Activated T-helper 17 cell treated with anti-CD3 and anti-CD28 coated beads, Interleukin-2, amount 50 U/mL, for 72 hours (primary cell): ENCODE measurements at places on chromosomes 4 and X.

GRCh38 chr4:152348670-152349069, 187.2 kb downstream of the FBXW7 start:
- H3K27me3 ChIP-seq: no peaks in the 10 kb centered on the region
- H3K4me1 ChIP-seq: no peaks in the 10 kb centered on the region
- no peak for ATAC-seq
- H3K36me3 ChIP-seq: peaks cover 30% of the 10 kb centered on the region
- H3K4me3 ChIP-seq: no peak overlapping the region

DNA sequence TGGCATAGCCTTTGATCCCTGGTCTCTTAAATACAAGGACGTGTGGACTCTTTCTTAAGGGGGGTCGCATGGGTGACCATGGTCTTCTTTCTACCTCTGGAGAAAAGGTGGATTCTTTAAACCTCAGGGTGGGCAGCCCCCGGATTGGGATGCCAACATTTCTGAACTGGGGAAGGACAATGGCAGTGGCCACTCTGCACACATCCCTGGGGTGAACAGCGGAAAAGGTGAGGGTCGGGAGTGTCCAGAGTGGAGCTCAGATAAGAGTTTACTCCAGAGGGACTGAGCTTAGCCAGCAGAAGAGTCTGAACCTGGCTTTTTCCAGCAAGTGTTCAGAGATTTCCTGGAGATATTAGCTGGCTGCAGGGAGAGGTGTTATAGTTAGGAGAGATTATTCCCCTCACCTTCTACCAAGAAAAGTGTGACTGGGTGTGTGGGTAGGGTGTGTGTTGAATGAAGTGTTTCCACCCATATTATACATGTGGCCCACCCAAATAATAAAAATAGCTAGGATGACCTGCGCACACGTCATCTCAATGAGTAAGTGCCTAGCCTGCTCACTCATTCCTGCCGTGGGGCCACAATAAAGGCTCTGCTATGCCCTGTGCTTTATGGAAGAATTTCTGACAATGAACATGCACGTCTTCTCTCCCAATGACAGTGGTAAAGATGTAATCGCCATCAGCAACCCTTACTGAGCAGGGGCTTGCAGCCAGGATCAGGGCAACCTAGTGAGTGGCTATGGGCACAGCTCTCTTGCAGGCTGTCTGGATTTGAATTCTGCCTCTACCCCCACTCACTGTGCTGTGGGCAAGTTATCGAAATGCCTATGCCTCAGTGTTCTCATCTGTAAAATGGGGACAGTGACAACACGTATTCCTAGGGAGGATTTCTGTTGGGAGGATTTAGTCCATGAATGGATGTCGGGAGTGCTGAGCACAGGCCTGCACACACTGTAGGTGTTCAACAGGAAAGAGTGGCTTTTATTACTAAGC, 76.6 kb downstream of the SLC2A9 start:
- no peak for ATAC-seq
- H3K36me3 ChIP-seq: no peaks in the 10 kb centered on the region
- H3K27ac ChIP-seq: no peak overlapping the region
- peaks cover 5% of the 10 kb centered on the region for H3K27me3 ChIP-seq

DNA sequence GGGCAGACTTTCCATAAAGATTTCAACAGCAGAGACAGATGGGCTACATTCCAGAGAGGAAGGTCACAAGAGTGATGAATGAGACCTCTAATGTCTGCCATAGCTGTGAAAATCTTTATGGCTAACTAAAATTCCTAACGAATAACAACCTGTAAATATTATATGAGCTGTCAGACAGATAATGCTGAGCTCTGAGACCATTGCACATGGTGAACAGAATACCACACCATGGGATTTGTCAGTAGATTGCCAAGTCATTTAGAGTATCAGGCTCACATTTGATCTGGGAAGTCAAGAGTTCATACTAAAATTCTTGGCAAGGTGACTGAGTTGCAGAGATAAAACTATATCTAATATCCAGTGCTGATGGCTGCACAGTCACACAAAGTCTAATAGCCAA, 259.2 kb upstream of the FTHL17 start:
- no peak overlapping the region for H3K4me3 ChIP-seq
- no peak overlapping the region for H3K27ac ChIP-seq
- H3K4me1 ChIP-seq: no peaks in the 10 kb centered on the region
- no peaks in the 10 kb centered on the region for H3K27me3 ChIP-seq
- no peak for ATAC-seq
- H3K36me3 ChIP-seq: no peaks in the 10 kb centered on the region

DNA sequence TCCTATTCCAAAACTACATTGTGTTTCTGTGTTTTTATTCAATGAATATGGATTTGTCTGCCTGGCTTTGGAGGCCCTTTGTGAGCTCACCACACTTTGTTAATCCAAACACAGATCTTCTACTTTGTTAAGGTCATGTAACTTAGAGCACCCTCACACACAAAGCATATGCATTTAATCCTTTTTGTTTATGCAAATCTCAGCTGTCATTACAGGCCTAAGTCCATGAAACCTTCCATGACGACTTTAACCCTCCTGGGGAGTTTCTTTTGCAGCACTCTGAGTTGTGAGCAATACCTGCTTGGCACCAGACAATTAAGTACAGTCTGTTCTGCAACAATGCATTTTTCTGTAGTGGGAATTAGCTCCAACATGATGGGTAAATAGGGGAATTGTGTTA, 14.9 kb downstream of the CCSER1 start:
- H3K27ac ChIP-seq: no peak overlapping the region
- no peaks in the 10 kb centered on the region for H3K4me1 ChIP-seq
- H3K27me3 ChIP-seq: peaks cover 6% of the 10 kb centered on the region
- no peaks in the 10 kb centered on the region for H3K36me3 ChIP-seq

GRCh38 chr4:105560421-105560848, 8.0 kb downstream of the ARHGEF38 start:
- no peak overlapping the region for H3K27ac ChIP-seq
- H3K4me1 ChIP-seq: no peaks in the 10 kb centered on the region
- H3K4me3 ChIP-seq: no peak overlapping the region
- H3K27me3 ChIP-seq: peaks cover 12% of the 10 kb centered on the region
- no peaks in the 10 kb centered on the region for H3K36me3 ChIP-seq

DNA sequence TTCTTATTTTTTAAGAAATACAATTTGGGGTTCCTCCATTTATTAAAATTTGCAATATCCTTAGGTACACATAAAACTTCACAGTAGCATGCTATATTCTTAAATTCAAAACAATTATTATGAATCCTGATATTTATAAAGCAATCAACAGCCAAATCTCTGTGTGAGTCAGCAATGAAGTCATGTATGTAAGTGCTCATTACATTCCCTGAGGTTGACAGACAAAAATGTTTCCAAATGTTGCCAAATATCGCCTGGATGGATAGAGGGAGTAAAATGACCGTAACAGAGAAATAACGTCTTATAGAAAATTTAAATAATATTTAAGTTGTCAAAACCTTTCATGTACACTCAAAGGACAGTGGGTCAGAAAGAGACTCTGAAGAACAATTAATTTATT, 220.0 kb downstream of the PCDH18 start:
- no peak overlapping the region for H3K27ac ChIP-seq
- no peak for ATAC-seq
- H3K36me3 ChIP-seq: no peaks in the 10 kb centered on the region
- H3K4me1 ChIP-seq: no peaks in the 10 kb centered on the region

- H3K27ac ChIP-seq: no peak overlapping the region
- H3K27me3 ChIP-seq: no peaks in the 10 kb centered on the region
- H3K4me1 ChIP-seq: no peaks in the 10 kb centered on the region
- H3K4me3 ChIP-seq: no peak overlapping the region
- H3K36me3 ChIP-seq: peaks cover 67% of the 10 kb centered on the region
These were observed 12.0 kb upstream of the MAP7D2 start for GRCh38 chrX:20128670-20129069.

DNA sequence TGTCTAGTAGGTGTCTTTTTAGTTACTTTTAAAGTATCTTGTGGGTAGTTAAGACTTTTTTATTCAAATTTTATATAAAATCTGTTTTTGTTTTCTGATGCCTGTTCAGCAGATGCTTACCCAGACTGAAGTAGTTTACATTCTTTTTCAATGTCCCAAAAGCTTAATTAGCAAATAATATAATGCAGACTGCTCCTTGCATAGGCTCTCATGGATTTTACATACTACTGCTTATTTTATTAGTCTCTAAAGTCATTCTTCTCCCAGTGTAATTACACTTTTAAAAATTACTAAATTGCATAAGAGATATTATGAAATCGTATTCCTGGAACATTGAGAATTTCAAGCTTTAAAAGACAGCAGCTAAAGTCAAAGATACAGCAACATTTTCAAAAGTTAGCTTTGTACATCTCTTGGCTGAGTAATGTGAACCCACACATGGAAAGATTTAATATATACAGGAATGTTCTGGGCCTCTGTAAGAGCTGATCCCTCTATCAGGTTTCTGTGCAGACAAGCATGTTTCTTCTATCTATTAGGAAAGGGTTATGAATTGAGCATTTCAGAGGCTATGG, 148.4 kb upstream of the SPRY1 start:
- H3K4me1 ChIP-seq: no peaks in the 10 kb centered on the region
- H3K36me3 ChIP-seq: no peaks in the 10 kb centered on the region
- no peaks in the 10 kb centered on the region for H3K27me3 ChIP-seq
- no peak overlapping the region for H3K4me3 ChIP-seq
- no peak overlapping the region for H3K27ac ChIP-seq

DNA sequence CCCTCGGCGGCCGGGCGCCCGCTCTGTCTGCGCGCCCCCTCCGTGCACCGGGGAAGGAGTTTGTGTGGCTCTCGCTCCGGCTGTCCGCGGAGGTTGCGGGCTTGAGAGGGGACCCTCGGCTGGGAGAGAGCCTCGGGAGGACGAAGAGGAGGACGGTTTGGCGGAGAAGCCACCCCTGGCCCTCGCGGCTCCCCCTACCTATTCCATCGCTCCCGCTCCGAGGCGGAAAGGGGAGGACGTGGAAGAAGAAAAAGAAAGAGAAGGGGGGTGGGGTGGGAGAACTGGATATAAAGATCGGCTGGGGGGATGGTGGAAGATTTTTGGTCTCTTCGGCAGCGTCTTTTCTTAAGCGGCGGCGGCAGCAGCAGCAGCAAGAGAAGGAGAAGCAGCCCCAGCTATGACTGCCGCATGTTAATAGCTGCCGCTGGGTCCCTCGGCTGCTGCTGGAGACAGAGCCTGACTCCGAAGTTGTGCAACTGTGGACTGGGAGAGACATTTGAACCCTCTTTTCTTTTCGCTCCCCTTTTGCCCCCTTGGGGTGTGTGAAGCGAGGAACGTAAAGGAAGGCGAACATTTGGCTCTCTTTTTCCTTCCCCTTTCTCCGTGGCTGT, 895 bp downstream of the ADGRL3 start:
- H3K27me3 ChIP-seq: peaks cover 38% of the 10 kb centered on the region
- H3K27ac ChIP-seq: no peak overlapping the region
- peaks cover 5% of the 10 kb centered on the region for H3K36me3 ChIP-seq
- H3K4me3 ChIP-seq: no peak overlapping the region
- H3K4me1 ChIP-seq: no peaks in the 10 kb centered on the region
